ENCODE measurements at places on chromosomes 5 and 9.

DNA sequence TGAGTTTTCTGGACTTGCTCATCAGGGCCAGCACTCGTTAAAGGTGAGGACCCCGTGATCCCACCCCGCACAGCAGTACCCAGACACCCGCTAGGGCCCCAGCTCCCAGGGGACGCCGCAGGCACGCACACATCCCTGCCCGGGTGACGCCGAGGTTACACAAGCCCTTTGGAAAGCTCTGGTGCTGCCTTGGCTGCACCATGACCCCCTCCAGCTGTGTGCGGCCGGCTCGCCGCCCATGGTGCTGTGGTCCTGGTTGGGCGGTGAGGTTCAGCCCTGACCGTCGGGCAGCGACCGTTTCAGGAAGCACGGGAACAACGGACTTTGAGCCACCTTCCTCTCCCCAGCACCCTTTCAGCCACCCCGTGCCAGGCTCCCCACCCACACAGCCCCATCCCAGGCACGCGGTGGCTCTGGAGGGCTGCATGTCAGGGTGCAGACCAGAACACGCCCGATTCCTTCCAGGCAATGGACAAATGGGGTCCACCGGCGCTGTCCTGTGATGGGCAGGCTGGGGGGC lies 7.5 kb upstream of the SLC12A7 start:
- DNase-seq = no peak

DNA sequence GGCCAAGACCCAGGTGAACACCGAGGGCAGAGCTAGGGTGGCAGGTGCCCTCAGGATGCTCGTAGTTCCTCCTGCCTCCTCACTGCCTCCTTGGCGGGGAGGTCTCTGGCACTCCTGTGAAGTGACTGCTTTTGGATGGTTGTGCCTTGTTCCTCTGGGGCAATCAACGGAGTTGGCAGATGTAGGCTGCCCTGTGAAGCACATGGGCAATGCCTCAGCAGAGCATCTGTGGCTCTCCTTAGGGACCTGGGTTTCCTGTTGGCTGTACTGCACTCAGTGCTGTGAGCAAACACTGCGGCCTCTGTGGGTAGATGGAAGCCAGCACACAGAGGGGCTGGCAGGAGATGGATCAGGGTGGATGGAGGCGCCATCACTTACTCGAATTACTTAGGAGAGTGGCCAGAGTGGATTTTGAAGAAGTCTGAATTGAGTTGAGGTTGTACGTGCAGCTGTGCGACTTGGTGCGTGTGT lies 71.4 kb upstream of the COL5A1 start:
- no peak for DNase-seq

DNA sequence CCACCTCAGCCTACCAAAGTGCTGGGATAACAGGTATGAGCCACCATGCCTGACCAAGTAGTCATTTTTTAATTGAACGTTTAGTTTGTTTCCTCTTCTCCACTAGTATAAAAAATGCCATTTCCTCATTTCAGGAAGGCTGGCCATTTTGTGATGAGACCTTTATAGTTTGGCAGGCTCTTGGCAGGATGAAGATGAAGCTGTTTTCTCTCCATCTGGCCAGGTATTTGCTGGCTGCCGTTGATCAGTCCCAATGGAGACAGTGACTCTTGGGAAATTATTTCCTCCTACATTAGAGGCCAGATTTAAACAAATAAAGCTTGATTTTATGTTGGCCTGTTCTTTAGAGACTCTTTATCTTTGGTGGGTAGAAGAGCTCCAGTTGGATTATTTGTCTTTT lies 199.0 kb downstream of the ARHGAP26 start:
- no peak for DNase-seq

GRCh38 chr5:124689653-124690052 lies 56.8 kb downstream of the ZNF608 start:
- DNase-seq = no peak

- no peak for DNase-seq
Measured at GRCh38 chr9:84371737-84372136, 31.2 kb upstream of the SLC28A3 start.

DNA sequence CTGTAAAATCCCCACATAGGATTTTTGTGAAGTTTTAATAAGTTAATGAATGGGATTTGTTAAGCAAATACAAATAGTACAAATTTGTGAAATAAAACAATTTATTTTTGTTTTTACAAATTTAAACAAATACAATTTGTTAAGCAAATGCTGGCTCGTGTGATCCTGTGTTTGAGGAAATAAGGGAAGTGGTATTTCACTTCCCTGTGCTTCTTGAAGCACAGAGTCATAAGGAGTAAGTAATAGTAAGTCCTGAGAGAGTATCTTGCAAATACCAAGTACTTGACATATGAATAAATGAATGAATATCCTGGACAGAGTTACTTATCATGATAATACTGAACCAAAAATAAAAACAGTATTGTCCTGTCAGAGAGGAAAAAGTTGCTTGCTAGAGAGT lies 9.1 kb downstream of the SMIM3 start:
- no peak for DNase-seq

DNA sequence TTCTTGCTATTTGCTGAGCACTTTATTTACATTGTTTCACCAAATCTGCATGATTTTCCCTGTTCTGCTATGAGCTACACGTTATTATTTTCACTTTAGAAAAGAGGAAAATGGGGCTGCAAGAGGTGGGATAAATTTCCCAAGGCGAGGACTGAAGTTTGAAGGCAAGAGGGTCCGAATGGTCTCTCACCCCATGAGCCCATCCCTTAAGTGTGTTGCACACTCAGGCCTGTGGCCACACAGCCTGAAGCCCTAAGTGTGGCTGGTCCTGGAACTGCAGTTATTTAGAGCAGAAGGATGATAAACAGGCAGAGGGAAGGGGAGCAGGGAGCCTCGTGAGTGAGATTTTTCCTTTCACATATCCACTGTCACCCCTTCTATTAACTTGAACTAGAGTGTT lies 7.8 kb downstream of the PDE8B start:
- DNase-seq = no peak

DNA sequence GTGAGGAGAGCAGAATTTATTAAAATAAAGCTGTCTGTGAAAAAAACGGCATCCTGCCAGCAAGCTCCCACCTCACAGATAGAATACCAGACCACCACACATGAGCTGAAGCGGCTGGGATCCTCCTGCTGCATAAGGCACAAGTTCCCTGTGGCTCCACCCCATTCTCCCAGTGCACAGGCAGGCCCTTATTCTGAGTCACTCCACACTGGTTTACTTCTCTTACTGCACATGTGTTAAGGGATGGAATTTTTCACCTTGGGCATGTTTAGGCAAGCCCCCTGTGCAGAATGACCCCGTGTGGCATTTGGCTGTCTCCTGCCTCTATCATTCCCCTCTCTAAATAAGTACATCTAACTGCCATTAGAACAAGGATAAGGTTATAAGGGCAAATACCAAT lies 115.0 kb upstream of the ELAVL2 start:
- DNase-seq = no peak

DNA sequence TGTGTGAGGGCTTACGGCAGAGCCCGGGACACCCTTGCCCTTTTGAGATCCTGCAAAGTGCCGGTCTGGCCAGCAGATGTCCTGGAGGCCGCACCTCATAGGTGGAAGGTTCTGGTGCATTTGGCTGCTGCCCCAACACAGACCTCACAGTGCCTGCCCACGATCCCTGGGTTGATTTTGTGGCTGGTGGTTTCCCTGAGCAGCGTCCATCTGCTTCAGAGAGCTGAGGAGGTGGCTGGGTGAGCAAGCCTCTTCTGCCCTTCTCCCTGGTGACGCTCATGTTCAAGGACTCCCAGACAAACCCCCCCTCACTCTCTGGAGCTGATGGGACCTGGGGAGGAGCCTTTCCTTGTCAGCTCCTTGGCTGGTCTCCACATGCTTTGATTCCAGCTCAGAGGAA lies 18.9 kb downstream of the BNIP1 start:
- DNase-seq = no peak
